ENCODE measurements at places on chromosomes 11 and 22.

- no peak overlapping the region for H3K4me3 ChIP-seq
- H3K36me3 ChIP-seq: no peaks in the 10 kb centered on the region
- H3K27ac ChIP-seq: no peak overlapping the region
- peaks cover 18% of the 10 kb centered on the region for H3K4me1 ChIP-seq
These were observed 93.2 kb downstream of the PLEKHA7 start for GRCh38 chr11:16921019-16921418.

DNA sequence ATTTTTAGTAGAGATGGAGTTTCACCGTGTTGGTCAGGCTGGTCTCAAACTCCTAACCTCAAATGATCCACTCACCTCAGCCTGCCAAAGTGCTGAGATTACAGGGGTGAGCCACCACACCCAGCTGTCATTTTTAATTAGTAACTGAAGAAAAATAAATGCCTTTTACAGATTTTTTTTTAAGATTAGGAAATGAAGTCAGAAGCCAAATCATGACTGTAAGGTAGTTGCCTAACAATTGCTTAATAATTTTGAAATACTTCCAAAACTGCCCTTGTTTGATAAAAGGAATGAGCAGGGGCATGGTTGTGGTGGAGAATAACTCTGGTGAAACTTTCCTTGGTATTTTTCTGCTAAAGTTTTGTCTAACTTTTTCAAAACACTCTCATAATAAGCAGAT is 98.9 kb upstream of the SLC5A12 start:
- no peak overlapping the region for H3K27ac ChIP-seq
- H3K27me3 ChIP-seq: no peaks in the 10 kb centered on the region
- H3K4me3 ChIP-seq: no peak overlapping the region
- no peak for DNase-seq
- H3K36me3 ChIP-seq: no peaks in the 10 kb centered on the region

GRCh38 chr22:18032455-18033101 is 8.2 kb upstream of the MICAL3 start:
- no peaks in the 10 kb centered on the region for H3K27me3 ChIP-seq
- no peak for DNase-seq
- no peaks in the 10 kb centered on the region for H3K4me1 ChIP-seq
- no peak overlapping the region for H3K27ac ChIP-seq
- no peak overlapping the region for H3K4me3 ChIP-seq

DNA sequence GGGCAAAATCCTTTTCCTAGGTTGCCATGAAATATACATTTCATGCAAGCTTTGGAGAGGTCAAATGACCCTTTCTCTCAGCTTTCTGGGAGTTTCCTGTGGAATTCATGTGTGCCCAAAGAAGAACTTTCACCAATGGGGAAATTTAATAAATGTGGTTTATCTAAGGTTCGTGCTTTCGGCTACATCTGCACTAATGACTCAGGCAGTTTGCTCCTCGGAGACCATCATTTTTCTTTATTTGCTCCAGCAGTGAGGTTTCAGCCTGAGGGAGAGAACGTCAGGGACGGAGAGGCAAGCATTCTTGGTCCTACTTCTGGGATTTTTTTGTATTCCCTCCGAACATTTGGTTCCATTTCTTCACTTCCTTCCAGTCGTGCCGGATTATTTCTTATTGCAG is 85.2 kb downstream of the FLI1 start:
- H3K27me3 ChIP-seq: no peaks in the 10 kb centered on the region
- no peaks in the 10 kb centered on the region for H3K36me3 ChIP-seq
- no peak overlapping the region for H3K4me3 ChIP-seq
- no peak overlapping the region for H3K27ac ChIP-seq
- H3K4me1 ChIP-seq: peaks cover 10% of the 10 kb centered on the region
- no peak for DNase-seq

GRCh38 chr11:6458352-6459098 is 15.2 kb downstream of the TRIM3 start:
- no peak overlapping the region for H3K4me3 ChIP-seq
- DNase-seq: no peak
- H3K27ac ChIP-seq: no peak overlapping the region
- H3K4me1 ChIP-seq: no peaks in the 10 kb centered on the region
- peaks cover 12% of the 10 kb centered on the region for H3K36me3 ChIP-seq

DNA sequence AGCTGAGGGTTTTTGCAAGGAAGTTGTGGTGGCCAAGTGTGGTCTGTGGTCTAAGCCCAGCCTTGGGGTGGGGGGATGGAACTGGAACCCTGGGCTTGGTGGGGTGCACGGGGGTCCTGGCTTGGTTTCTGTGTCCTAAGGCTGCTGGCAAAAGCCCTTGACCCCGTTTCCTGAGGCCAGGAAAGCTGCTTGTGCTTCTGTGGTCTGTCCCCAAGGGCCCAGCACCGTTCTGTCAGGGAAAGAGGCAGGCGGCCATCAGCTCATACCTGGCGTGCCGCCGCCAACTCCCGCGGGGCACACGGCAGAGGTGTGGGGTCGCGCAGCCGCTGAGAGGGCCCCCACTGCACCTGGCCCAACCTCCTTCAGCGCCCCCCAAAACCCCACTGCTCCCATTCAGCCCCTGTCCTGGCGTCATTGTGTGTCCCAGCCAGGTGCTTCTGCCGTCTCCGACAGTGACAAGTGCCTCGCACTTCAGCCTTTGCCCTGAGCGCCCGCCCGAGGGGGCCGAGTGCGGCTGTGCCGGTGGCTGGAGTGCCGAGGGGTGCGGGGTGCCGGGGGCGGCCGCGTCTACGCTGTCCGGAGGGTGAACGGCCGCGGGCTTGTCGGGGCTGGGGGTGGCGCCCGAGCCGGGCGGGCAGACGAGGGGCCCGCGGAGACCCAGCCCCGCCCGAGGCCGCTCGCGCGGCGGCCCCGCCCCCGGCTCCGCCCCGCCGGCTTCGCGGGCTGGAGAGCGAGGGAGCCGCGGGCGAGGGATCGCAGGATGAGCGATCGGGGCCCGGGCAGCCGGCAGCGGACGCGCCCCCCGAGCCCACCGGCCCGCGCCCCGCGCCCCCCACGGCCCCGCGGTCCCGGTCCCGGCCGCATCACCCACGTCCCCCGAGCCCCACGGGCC is at the start of gene CNIH2:
Gene CNIH2 (plus strand): TSS at position 705 of the 892 bp plus-strand sequence. CDS start 282 bp downstream, outside the sequence.
- H3K4me3 ChIP-seq: peak within 1 kb of the TSS; percentile 30
- H3K27ac ChIP-seq: no peak within 1 kb of the TSS
- H3K36me3 ChIP-seq: peaks cover 2% of the 10 kb centered on the region
- H3K4me1 ChIP-seq: peaks cover 14% of the 10 kb centered on the region

DNA sequence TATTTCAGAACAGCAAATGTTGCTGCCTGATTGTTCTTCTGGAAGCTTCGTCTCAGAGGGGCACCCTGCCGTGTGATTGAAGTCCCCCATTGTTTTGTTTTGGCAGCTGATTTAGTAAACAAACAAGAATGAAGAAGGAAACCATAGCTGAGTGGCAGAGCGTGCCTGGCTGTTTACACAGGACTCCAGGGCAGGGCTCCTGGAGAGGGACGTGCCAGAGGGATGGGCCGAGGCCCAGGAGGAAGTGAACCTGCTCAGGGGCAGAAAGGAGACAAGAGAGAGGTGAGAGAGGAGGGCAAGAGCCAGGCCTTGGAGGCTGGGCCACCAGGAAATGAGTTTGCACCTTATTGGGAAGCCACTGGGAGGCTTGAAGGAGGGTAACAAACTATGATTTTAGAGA is 85.5 kb upstream of the B3GAT1 start:
- no peak overlapping the region for H3K27ac ChIP-seq
- H3K4me3 ChIP-seq: no peak overlapping the region
- H3K36me3 ChIP-seq: no peaks in the 10 kb centered on the region
- H3K27me3 ChIP-seq: no peaks in the 10 kb centered on the region
- H3K4me1 ChIP-seq: peaks cover 6% of the 10 kb centered on the region

GRCh38 chr11:34860034-34860433 is 56.1 kb downstream of the APIP start:
- no peak for DNase-seq
- H3K27ac ChIP-seq: no peak overlapping the region
- no peaks in the 10 kb centered on the region for H3K27me3 ChIP-seq
- no peaks in the 10 kb centered on the region for H3K36me3 ChIP-seq
- H3K4me3 ChIP-seq: no peak overlapping the region

DNA sequence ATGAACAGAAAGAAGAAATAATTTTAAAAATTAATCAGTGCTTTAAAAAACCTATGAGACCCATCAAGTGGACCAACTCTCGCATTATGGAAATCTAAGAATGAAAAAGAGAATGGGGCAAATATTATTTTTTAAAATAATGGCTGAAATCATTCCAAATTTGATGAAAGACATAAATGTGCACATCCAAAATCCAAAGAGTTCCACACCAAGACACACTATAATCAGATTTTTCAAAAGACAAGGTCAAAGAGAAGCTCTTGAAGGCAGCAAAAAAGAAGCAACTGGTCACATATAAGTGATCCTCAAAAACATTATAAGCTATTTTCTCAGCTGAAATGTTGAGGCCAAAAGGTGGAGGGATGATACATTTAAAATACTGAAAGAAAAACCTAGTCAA is 85.3 kb downstream of the ARHGAP32 start:
- H3K27me3 ChIP-seq: no peaks in the 10 kb centered on the region
- no peak for DNase-seq
- no peak overlapping the region for H3K27ac ChIP-seq
- no peak overlapping the region for H3K4me3 ChIP-seq
- no peaks in the 10 kb centered on the region for H3K36me3 ChIP-seq

GRCh38 chr11:38971141-38971540 is 2373.1 kb upstream of the RAG2 start:
- H3K27ac ChIP-seq: no peak overlapping the region
- no peak for DNase-seq
- H3K4me3 ChIP-seq: no peak overlapping the region
- no peaks in the 10 kb centered on the region for H3K4me1 ChIP-seq
- H3K27me3 ChIP-seq: no peaks in the 10 kb centered on the region
- H3K36me3 ChIP-seq: no peaks in the 10 kb centered on the region

GRCh38 chr11:33690290-33691065 is 10.1 kb downstream of the C11orf91 start:
- H3K27me3 ChIP-seq: no peaks in the 10 kb centered on the region
- no peaks in the 10 kb centered on the region for H3K36me3 ChIP-seq
- H3K4me1 ChIP-seq: peaks cover 10% of the 10 kb centered on the region

- no peaks in the 10 kb centered on the region for H3K27me3 ChIP-seq
- H3K36me3 ChIP-seq: no peaks in the 10 kb centered on the region
- DNase-seq: no peak
These were observed 11.1 kb downstream of the C11orf91 start for GRCh38 chr11:33689501-33689900.

DNA sequence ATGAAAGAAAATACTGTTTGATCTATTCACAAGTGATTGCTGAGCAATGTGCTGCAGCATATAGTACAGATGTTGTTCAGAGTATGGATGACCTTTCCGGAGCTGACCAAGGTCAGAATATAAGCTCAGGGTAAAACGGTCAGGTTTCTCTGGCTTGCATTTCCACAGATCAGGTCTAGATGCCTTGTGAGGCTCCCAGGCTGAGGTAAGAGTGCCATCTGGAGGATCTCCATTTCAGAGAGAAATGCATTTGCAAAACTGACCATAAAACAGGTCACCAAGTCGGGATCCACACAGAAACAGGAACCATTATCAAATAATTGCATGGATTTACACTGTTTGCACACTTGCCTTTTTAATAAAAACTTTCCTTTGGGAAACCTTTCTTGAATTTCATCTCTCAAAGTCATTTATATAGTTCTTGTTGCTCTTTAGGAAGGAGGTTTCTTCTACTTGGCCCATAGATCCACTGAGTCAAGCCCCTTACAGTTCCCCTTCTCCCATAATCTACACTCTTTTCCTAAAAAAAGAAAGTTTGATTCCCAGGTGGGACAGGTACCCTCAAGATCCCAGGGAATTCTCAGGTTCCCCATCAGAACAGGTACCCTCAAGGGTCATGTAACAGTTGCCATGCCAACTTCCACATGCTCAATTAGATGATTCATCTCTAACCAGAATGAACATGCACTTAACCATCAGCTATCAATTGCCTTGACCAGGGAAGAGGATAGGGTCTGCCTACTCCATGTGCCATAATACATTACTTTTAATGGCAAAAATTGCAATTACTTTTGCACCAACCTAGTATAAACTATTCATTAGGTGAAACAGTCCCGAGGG is 25.0 kb upstream of the TMPRSS5 start:
- no peak overlapping the region for H3K27ac ChIP-seq
- H3K36me3 ChIP-seq: peaks cover 5% of the 10 kb centered on the region
- no peaks in the 10 kb centered on the region for H3K4me1 ChIP-seq
- no peak overlapping the region for H3K4me3 ChIP-seq

DNA sequence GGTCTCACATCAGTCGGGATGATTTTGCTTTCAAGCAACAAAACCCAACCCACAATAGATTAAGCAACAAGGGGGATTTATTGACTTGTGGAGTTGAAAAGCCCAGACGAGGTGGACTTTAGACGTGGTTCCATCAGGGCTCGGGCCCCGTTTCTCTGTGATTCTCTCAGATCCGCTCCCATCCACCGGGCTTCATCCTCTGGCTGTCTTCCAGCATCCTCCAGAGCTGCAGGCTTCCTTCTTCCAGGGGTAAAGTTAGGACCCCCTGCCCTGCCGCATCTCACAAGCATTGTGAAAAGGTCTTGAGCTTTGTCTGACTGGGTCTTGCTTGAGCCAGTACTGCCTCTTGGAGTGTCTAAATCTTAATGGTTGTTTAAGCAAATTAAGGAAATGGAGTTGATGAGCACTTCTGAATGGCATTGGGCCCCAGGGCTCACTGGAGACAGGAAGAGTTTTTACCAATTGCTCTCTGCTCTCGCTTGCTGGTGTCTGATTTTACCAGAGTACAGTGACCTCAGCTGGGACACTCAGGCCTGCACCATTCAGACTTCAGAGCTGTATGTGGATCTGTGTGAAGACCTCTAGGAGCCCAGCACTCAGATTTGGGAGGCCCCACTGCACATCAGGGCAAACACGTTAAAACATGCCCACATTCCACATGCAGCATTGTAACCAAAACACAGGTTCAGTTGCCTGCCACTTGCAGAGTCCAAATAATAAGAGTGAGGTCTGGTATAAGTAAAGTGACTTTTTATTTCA is 13.5 kb upstream of the FTH1 start:
- H3K4me3 ChIP-seq: no peak overlapping the region
- H3K4me1 ChIP-seq: peaks cover 2% of the 10 kb centered on the region
- H3K36me3 ChIP-seq: no peaks in the 10 kb centered on the region
- peaks cover 15% of the 10 kb centered on the region for H3K27me3 ChIP-seq

DNA sequence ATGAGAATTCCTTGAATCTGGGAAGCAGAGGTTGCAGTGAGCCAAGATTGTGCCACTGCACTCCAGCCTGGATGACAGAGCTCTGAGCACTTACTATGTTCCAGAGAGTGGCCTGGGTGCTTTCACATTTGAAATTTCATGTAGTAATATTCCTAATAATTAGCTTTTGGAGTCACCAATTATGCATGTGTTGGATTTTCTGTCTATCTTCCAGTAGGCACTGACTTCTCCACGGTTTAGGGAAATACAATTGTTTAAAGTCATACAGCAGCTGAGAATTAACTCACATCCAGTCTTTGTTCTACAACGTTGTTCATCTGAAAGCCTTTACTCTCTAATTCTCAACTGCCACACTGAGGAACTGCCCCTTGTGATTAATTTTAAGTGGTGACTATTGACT is 150.2 kb downstream of the CSNK2A3 start:
- H3K27ac ChIP-seq: no peak overlapping the region
- no peak for DNase-seq
- H3K36me3 ChIP-seq: no peaks in the 10 kb centered on the region
- H3K4me1 ChIP-seq: no peaks in the 10 kb centered on the region
